ENCODE measurements at places on chromosomes 12 and 14. TPM values are rescaled to one million over a fixed set of nuclear protein-coding genes. Genes with fewer than 3 reads are reported as not detected.

DNA sequence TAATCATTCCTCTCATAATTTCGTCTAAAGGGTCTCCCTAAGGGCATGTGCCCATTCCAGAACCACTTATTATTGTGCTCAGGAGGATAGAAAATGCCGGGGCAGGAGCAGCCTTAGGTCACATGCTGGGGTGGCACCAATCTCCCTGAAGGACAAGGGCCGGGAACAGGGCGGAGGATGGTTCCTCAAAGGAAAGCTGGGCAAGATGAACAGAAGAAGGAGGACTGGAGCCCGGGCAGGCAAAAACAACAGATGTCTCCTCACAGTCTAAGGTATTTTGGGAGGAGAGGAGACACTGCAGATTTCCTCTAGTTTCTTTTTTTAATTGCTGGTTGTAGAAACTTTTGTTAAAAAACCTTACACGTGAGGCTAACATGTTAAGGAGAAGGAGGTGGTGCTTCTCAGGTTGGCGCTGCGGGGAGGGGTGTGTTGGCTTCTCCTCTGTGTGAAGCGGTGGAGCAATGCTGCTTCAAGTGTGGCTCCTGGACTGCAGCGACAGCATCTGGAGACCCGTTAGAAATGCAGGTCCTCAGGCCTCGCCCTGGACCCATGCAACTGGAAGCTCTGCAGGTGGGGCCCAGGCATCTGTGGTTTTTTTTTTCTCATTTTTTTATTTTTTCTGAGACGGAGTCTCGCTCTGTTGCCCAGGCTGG lies 164.8 kb downstream of the AACS start:
- no peak for DNase-seq

DNA sequence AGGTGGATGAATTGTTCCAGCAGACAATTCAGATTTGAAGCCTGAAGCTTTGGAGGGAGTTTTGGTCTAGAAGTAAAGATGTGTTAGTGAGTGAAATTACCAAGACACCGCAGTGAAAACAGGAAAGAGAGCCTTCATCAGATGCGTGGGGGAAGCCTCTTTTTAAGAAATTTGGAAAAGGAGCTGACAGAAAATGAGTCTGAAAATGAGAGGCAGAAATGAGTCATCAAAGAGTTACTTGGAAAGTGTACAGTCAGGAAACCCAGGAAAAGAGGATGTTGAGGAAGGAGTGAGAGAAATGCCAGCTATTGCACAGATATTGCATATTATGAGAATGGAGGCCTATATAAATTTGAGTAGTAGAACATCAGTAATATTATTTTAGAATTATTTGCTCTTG lies 520.7 kb downstream of the NRXN3 start:
- DNase-seq = no peak

DNA sequence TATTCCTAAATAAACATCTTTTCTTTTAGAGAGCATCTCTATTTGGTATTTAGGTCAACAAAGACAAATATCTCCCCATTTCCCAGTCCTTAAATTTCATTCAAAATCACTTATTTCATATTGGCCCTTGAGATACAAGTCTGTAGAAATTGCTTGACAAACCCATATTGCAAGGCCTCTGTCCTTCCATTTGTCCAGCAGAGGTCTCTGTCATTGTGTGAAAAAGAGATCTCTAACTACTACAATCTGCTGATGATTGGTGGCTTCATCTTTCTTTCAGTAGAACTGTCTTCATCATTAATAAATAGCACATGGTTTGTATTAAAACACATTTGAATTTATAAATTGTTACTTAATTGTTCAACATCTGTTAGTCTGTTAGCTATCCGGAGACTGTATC lies 252.6 kb downstream of the ACSS3 start:
- no peak for DNase-seq

- DNase-seq = no peak
Observed at GRCh38 chr14:65772921-65773574, 360.5 kb downstream of the FUT8 start.

DNA sequence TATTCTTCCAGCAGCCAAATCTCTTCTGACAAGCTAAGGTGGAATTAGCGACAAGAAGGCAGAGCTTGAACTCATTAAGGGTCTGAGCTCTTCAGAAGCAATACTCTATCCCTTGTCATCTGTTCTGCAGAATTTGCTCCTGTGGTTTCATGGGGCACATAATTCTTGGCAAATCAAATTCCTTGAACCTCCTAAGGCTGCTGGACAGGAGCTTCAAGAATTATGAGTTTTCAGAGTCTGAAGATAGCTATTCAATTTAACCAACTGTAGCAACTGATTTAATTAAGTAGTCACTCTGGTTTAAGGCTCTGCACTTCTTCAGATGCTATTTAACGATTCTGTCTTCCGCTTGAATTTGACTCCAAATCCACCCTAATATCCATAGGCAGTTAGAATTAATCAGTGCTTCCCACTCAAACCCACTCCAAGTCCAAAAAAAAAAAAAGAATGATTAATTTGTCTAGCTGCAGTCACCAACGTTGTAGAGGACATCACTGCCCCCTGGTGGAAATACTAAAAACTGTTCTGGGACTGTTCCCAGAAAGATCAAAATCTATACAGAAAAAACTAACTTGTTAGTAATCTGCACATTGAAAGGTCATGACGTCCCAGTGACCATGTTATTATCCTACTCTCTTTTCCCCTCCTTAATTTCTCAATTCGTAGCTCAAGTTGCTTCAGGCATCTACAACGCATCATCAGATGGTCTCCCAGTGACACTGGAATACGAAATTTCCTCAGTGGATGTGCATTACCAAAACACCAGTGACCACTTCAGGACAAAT lies 169.9 kb downstream of the KIF21A start:
- no peak for DNase-seq

DNA sequence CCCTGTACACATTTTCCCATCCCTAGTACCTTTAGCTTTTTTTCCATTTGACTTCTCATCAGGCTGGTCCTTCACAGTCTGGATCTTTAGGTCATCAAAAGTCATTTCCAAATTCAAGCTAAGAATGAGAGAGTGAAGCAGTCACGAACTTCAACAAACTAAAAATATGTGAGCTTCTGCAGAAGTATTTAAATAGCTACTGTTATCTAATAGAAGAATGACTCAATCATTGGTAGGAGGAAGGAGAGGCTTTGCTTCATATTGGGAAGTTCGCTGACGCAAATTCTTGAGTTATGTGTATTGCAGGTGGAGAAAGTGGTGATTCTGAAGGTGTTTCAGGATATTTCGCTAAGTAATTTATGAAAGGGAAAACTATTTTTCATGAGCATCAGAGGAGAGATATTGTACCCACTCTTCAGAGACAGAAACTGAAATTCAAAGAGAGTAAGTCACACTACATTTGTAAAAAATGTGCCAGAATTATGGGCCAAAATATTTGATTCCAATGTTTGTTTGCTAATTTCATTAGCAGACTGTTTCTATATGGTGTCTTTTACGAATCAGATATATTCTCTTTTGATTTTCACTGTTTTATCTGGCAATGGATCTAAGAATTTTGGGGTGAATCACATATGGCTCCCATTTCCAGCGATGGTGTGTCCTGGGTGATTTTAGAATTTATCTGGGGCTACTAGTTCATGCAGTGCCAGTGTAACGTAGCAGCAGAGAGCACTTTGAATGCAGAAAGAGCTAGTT lies at the start of gene OLR1:
TSS of gene OLR1 (minus strand) at position 160 of the 756 bp plus-strand sequence. CDS start at position 105, 55 bp downstream.
- no peak for DNase-seq

DNA sequence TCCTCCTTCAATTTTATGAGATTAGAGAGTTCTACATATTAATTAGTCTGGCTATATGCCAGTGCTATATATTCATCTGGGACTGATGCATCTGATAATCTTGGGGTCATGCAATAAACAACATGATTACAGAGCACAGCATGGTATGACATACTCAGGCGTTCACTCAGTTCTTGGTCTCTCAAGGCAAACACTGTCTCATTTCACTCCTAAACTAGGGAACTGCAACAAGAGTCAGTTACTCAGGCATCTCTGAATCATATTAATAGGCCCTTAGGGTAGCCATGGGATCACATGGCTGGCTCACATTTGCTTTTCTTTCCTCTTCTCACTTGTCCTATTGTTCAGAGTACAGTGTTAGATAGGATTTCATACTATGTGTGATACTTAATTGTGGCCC lies 91.8 kb upstream of the TMEM260 start:
- no peak for DNase-seq

DNA sequence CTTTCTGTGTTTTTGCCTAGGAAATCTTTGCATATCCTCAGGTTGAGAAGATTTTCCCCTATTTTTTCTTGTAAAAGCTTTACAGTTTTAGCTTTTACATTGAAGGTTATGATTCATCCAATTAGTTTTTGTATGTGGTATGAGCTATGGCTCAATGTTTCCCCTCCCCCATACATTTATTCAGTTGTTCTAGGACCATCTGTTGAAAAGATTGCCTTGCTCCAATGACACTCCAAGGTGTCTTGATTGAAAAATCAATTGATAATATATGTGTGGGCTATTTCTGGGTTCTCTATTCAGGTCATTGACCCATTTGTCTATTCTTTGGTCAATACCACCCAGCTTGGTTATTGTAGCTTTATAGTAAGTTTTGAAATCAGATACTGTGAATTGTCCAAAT lies 42.6 kb downstream of the LRTM2 start:
- no peak for DNase-seq

DNA sequence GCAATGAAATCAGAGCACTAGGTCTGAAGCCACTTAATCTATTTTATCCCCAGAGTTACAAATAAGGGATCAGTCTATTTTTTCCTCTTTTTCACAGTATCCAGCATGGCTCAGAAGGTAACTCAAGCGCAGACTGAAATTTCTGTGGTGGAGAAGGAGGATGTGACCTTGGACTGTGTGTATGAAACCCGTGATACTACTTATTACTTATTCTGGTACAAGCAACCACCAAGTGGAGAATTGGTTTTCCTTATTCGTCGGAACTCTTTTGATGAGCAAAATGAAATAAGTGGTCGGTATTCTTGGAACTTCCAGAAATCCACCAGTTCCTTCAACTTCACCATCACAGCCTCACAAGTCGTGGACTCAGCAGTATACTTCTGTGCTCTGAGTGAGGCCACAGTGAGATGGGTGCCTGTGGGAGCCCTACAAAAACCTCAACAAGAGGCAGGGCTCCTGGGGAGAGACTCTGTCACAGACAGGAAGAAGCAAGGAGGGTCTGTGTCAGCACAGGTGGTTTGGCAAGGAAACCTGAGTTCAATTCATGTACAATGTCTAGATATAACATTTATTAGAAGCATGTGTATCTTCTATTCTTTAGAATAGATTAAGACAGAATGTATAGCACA lies 334.3 kb upstream of the OR4E1 start:
- DNase-seq = no peak

DNA sequence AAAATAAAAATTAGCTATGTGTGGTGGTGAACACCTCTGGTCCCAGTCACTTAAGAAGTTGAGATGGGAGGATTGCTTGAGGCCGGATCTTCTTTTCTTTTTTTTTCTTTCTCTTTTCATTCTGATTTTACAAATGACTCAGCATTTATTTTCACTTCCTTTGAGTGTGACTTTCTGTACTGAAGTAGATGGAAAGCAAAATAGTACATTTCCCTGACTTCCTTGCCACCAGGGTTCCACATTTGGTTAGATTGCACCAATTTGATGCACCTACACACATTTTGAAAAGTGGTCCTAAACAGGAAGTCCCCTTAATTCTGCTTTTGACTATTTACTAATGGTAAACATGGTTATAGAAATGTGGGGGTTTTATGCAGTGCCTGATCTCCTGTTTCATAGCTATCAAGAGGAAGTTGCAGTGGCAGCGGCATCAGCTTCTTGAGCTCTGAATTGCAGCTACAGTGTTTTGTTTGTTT lies 13.0 kb upstream of the LEMD3 start:
- no peak for DNase-seq

DNA sequence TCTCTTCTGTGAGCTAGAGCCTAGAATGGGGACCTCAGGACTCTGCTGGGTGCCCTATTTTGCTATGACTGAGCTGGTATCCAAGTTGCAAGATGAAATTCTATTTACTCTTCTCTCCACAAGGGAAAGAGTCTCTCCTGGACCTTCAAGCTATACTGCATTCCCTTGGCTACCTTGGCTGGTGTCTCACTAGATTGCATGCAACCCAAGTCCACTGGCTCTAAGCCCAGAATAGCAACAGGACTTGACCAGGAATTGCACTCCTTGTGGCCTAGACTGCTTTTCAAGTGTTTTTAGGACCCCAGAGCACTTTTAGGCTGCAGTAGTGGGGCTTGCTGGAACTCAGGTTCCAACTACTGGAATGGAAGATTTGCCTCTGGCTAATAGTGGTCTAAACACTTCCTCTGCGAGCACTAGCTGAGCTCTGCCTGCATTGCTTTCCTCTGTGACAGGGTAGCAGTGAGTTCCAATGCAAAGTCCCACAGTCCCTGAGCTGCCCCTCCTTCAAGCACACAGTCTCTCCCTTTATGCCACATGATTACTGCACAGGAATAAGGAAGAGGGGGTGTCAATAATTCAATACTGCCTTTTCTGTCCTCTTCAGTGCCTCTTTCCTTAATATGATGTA lies 1009.1 kb upstream of the FLRT2 start:
- DNase-seq = no peak

- DNase-seq = no peak
Observed at GRCh38 chr12:39348941-39349626, 93.8 kb downstream of the KIF21A start.

DNA sequence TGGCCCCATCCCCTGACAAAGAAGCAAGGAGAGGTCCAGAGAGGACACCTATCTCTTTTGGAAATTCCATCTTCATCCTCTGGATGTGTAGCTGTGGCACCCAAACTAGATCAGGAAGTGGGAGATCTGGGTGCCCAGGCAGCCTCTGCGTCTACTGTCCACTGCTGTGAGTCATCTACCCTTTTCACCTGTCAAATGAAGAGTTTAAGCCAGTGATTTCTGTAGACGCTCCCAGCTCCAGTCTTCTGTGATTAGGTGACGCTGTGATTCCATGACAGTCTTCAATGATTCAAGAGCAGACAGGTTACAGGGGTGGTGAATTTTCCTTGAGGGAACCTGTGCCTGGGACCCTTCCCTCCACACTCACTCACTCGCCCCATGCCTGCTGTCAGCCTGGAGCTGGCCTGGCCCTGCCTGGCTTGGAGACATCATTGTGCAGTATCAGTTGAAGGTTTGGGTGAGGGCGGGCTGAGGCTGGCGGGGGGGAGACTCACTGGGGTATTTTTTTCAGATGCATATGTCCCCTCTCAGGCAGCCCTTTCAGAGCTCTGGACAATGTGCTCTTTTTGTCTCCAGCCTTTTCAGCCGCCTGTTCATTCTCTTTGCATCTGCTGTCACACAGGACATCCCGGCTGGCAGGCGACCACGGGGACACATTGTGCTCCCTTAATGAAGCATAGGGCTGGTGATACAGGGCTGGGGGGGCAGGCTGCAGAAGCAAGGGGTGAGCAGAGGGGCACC lies 56.8 kb upstream of the PARP11 start:
- no peak for DNase-seq

- no peak for DNase-seq
Observed at GRCh38 chr12:117853600-117853999, 115.2 kb downstream of the KSR2 start.

GRCh38 chr12:113980537-113981337 lies 14.6 kb upstream of the RBM19 start:
- no peak for DNase-seq

DNA sequence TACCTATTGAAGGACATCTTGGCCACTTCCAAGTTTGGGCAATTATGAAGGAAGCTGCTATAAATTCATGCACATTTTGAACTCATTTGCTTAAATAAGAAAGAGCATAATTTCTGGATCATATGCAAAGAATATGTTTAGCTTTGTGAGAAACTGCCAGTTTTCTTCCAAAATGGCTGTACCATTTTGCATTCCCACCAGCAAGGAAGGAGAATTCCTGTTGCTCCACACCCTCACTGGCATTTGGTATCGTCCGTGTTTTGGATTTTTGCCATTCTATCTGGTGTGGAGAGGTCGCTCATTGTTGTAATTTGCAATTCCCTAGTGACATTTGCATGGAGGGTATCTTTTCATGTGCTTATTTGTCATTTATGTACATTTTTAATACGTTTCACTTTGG lies 339.3 kb downstream of the DAD1 start:
- DNase-seq = no peak

Gene LRIG3
- total RNA-seq = 7.3 TPM

Gene TAS2R42
- not detected for total RNA-seq

Data from right atrium auricular region (tissue), 2 donors.